ENCODE measurements at places on chromosomes 4 and X.

DNA sequence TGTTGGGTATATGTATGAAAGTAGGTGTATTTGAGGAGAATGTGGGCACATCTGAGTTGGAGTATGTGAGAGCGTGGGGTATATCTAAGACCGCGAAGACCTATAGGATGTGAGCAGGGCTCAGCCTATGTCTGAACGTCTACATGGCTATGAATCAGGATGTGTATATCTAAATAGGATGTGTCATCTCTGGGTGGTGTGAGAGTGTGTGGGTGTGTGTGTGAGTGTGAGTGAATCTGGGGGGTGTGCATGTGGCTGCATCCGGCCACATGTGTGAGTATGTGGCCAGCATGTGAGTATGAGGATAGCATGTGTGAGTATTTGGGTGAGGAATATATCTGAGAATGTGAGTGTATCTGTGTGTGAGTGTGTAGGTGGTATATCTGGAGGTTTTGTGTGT is 7.7 kb downstream of the GPR173 start:
- DNase-seq: no peak

DNA sequence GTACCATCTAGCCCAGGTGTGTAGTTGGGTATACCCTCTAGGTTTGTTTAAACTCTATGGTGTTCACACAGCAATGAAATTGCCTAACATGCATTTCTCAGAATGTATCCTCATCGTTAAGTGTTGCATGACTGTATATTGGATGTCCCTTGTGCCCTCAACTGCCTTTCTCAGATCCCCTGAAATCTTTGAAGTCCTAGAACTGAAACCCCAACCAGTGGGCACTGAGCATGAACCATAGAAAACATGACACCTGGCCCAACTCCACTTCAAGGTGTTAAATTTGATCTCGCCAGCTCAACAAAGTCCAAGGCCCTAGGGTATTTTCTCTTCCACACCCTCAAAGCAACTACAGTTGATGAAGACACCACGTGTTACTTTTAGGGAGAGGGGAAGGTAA is 35.6 kb downstream of the GPR143 start:
- DNase-seq: no peak

- no peak for DNase-seq
These were observed 94.2 kb downstream of the LARP1B start for GRCh38 chr4:128155231-128155855.

DNA sequence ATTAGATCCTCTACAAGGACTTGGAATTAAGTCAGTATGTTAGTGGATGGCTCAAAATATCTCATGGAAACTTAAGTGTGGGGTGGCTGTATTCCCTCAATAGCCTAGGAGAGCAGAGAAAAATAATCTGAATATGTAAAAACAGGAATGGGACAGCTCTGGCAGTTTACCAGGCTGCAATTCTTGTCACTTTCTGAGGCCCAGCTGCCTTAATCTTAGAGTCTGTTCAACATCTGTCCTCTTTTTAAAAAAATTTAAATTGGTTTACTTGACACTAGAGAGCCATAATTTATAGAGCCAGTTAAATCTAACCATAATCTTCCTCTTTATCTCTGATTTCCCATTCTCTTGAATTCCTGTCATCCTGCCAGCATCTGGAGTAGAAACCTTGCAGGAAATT is 109.2 kb upstream of the CXCL13 start:
- no peak for DNase-seq

GRCh38 chr4:4696530-4696929 is 154.7 kb upstream of the STX18 start:
- DNase-seq: no peak

DNA sequence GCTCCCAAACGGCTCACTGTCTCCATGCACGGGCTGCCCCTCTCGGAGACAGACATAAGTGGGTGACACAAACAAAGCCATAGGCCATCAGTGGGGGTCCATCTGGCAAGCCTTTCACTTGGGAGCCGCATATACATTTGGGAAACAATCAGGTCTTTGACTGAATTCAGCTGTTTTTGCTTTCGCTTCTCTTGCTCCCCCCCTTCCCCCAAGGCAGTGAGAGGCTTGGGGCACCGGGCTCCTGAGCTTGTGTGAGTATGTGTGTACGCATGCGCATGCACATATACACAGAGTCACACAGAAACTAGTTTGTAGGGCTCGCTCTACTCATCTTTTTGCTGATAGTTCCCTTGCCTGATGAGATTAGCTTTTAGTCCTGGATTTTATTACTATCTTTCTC is 284.4 kb downstream of the AFF2 start:
- DNase-seq: no peak

DNA sequence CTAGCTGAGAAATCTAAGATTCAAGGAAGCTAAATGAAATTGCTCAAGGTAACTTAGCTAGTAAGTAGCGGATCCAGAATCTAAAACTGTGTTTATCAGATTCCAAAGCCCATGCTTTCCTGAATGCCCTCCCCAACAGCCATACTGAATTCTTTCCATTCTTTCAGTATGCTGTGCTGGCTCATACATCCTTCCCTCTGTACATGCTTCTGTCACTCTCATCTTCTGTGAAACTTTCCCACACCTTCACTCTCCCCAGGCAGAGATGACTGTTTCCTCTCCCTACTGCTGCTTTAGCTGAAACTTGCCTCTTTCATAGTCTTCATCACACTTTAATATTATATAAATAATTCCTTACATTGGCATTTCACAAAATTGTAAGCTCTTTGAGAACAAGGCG is 39.3 kb upstream of the SMARCAD1 start:
- DNase-seq: no peak

- no peak for DNase-seq
These were observed 101.6 kb downstream of the RELL1 start for GRCh38 chr4:37584493-37585060.

GRCh38 chr4:113979148-113979904 is at the start of gene ARSJ:
Gene ARSJ, minus strand, starts transcription at chr4:113979647. Its CDS starts 813 bp downstream, at chr4:113978834.
- peak; percentile 91 for DNase-seq

- peak; percentile 21 for DNase-seq
These were observed 24.0 kb downstream of the ANAPC4 start for GRCh38 chr4:25401066-25401465.

- peak; percentile 85 for DNase-seq
These were observed 105.1 kb downstream of the FNIP2 start for GRCh38 chr4:158873795-158874401.

Data from foreskin fibroblast (primary cell).